WTC11 (cell line): ENCODE measurements at places on chromosomes 3 and 15. TPM values are rescaled to one million over a fixed set of nuclear protein-coding genes. Genes with fewer than 3 reads are reported as not detected.

GRCh38 chr3:126339466-126339865 lies 17.7 kb downstream of the KLF15 start:
- no peak for DNase-seq

- no peak for DNase-seq
Observed at GRCh38 chr15:85580879-85581278, 200.5 kb downstream of the AKAP13 start.

GRCh38 chr3:38604246-38604645 lies 45.2 kb downstream of the SCN5A start:
- no peak for DNase-seq

DNA sequence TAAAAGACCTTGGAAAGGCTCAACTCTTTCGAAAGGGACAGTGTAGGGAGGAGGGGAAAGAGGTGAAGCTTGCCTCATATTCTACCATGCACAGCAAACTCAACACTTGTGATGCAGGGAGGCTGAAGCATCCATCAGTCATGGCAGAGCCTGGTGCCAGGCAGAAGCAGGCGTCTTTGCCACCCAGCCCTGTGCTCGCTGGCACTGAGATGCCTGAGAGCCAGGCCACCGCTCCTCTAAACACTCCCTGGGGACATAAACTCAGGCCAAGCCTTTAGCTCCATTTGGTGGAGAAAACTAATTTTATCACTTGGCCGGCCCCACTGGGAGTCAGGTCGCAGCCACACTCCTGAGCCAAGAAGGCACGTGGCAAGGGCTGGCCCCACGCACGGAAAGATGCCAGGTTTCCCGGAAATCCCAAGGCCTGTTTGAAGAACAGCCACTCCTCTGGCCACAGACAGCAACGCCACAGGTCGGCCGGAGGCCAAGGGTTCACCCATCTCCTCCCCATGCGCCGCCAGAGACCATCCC lies 30.7 kb downstream of the XXYLT1 start:
- DNase-seq, result no peak

DNA sequence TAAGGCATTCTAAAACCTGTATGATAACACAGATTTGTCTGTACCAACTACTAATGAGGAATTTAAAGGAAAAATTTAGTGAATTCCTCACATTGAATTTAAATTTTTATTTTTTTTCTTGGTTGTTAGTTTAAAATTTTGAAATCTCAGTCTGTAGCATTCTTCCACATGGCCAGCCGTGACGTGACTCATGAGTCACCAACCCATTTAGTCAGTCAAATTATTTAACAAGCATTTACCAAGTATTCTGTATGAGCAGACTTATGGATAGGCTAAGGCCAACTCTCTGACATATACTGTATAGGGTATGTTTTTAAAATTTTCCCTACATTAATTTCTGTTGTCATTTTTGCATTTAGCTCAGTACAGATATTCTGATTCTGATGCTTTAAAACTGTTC lies 112.9 kb downstream of the CNTN4 start:
- no peak for DNase-seq

DNA sequence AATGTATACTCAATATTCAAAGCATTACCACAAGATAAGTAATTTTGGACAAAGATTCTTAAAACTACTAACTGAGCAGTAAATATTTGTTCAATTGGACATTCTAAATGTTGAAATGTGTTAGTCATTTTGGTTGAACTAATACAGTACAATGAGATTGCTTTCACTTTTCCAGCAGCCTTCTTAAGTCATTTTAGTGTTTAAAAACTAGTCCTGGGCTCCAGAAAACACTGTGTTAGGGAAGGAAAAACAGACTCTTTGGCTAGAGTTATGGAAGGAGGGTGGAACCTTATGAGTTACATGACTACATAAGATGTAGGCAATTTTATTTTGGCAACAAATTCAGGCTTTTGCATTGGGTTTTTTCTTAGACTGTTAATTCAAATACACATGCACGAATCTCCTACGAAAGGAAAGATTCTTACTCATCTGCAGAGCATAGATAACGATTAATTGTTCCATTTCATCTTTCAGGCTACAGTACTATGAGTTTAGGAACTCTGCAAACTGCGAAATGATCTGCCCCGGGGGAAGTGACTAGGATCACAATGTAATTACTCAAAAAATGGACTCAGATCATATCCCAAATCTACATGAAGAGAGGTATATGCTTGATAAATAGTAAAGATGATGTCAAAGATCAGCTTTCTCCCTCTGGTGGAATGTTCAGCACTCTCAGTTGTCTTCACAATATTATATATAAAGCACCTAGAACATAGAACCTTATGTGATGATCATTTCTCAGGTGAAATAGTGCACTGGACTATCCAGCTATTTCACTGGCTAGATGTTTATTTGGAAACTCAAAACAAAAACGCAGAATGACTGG lies 492.8 kb upstream of the MDFIC2 start:
- no peak for DNase-seq

GRCh38 chr3:123297627-123297899 lies 95.8 kb downstream of the SEC22A start:
- DNase-seq, result peak; percentile 36

DNA sequence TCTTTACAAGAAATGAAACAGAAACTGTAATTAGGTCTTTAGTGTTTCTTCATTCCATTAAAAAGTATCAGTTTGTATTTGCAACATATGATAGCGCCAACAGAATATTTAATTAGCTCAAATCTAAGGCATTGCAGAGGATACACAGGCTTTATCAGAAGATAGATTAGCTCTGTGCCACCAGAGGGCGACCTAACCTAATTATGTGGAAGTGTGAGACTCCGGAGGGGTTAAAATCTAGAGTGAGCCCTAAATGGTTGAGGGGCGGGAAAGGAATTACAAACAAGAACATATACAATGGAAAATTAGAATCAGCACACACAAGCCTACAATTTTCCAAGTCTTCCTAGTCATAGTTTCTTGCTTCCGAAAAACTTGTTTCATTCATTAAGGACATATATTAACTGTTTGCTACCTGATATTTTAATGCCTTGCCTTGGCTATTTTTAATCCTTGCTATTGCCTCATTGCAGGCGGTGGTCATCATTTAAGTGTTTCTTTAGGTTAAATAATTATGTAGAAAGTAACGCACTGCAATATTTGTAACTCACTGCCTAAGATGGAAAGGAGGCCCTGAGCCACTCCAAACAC lies 18.0 kb upstream of the RYR3 start:
- peak; percentile 74 for DNase-seq

DNA sequence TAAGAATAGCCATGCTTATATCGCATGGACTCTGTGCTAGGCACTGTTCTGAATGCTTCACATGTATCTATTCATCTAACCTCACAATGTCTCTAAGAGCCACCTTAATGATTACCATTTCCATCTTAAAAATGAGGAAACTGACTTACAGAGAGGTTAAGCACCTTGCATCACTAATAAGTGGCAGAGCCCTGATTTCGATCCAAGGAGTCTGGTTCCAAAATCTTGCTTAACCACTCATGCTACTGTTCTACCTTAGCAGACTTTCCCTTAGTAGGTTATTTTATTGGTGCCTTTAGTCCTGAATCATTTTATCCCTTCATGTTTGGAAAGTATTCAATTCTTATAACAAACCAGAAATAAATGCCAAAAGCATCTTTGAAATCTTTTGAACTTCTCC lies 89.2 kb upstream of the DCBLD2 start:
- no peak for DNase-seq

DNA sequence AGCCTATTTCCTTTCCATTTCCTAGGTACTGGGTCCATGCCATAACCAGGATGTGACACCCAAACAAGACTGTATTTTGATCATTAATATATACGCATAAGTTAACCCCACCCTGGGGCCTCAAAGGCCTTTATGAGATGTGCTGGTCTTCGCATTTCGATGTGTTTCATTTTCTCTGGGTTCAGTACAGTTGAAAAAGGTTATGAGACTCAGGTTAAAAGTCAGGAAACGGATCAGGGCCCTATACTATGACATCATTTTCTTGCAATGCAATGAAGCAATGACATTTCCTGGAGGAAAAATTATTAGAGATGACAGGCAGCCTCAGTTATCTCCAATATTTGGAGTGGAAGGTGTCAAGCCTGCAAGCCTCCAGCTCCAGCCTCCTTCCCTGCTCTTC lies 31.7 kb downstream of the TMEM212 start:
- no peak for DNase-seq

DNA sequence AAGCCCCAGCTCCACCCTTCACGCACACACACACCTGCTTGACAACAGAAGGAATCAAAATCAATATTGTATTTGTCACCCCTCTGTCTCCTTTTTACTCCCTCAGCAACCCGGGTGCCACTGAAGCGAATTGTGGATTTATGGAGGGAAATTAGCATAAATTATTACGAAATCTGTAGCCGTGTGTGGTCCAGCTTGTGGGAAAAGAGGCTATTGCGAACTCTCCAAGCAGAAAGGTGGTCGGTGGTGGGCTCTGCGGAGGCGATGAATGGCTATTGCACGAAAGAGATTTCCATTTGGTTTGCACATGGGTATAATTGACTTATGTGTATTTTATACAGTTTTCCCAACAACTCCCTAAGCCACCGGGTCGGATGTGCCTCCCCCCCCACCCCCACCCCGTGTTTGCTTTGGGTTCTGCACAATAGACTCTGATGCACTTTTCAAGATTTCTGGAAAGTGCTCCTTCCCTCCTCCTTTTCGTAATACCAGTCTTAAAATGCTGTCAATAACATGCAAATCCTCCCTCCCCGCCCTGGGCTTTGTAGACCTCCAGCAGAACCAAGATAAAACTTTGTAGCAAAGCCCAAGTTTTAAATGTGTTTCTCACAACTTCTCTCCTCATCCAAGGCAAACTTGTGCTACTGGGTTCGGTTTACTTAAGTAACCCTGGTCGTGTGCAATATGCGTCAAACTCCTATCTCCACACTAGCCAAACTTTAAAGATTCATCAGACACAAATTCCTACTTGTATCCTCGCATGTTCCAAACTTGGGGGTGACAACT lies 3.1 kb upstream of the FOXB1 start:
- no peak for DNase-seq

DNA sequence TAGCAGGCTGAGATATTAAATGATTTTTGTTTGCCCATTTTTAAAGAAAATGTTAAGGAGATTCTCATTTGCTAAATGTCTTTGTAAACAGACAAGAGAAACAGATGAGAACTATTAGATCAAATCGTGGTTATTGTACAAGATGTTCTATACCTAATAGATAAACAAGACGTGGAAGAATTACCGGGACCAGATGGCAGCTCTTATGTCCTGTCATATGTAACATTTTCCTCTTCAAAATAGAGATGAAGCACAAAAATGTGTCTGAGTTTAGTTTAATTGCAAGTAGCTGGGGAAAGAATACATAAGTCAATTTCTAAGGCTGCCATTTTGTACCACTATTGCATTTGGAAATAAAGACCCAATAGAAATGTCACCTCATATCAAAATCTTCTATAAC lies 553.7 kb downstream of the TUSC7 start:
- no peak for DNase-seq

- no peak for DNase-seq
Observed at GRCh38 chr3:197174927-197175326, 123.5 kb downstream of the DLG1 start.

The OIP5 gene
- 28.9 to 33.7 TPM (median 30.4 TPM) in 3 replicates for total RNA-seq

The MRAS gene
- total RNA-seq, result 11.1 to 14.8 TPM (median 11.7 TPM) in 3 replicates

The GPR87 gene
- 0.16 TPM in 1 of 3 replicates, not detected in the others for total RNA-seq

The AVEN gene
- total RNA-seq, result 12.4 to 14.0 TPM (median 13.1 TPM) in 3 replicates

The BFSP2 gene
- 0.44 TPM in 1 of 3 replicates, not detected in the others for total RNA-seq

The UACA gene
- total RNA-seq, result 37.3 to 44.8 TPM (median 42.7 TPM) in 3 replicates
